Thymus (tissue), 14 donors: ENCODE measurements at places on chromosomes 1 and 21.

DNA sequence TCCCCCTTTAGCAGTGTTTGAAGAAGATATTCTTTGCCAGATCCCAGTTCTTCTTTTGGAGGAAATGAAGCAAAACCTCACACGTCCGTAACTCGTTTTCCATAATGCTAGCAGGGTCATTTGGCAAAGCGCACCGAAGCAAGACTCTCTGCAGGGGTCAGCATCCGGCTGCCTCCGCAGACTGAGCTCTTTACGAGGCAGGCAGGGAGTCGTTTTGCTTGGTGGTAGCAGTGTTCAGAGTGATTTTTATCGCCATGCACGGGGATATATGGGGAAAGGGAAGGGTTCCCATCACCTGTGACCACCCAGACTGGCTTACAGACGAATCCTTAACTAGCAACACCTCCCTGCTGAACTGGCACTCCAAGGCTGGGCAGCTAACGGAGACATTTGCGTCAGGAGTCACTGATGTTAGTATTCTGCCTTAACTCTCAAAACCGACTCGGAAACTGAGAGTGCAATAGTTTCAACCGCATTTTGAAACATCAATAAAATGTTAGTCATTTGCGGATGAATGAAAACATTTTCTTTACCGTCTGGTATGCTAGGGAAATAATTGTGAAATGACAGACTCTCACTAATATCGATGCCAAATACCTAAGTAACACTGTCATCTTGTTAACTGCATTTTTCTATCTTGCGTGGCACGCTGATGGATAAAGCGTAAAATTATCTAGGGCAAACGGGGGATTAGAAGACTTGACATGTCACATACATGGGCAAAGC is 2.2 kb upstream of the NEGR1 start:
- DNase-seq: peak; percentile 50

- no peak for DNase-seq
Measured at GRCh38 chr1:219367496-219367895, 193.8 kb downstream of the LYPLAL1 start.

- DNase-seq: peak; percentile 63
Measured at GRCh38 chr21:42337830-42338728, 12.7 kb downstream of the TFF2 start.

DNA sequence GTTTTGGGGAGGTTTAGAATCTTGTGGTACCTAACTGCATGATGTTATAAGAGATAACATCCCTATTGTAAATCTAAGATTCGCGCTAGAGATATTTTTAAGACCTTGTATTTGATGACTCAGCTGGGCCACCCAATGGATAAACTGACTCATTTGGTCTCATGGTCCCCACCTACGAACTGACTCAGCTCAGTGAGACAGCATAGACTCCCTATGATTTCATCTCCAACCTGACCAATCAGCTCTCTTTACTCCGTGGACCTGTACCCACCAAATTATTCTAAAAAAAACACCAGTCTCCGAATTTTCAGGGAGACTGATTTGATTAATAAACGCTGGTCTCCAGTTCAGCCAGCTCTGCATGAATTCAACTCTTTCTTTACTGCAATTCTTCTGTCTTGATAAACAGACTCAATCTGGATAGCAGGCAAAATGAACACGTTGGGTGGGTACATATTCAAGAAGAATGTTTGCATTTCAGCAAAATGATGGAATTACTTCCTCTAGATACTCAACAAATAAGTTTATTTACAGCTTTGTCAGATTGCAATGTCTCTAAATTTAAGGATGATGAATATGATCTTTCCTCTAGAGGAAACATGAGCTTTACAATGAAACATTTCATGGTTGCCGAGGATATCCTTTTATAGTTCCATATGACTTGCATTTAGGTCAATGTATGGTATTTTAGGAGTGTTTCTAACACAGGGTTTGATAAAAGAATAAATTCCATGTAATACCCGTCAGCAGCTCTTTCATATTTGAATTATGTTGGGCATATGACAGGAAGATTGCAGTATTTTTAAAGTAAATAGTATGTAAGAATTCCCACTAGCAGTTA is 516.6 kb upstream of the RGS18 start:
- no peak for DNase-seq

DNA sequence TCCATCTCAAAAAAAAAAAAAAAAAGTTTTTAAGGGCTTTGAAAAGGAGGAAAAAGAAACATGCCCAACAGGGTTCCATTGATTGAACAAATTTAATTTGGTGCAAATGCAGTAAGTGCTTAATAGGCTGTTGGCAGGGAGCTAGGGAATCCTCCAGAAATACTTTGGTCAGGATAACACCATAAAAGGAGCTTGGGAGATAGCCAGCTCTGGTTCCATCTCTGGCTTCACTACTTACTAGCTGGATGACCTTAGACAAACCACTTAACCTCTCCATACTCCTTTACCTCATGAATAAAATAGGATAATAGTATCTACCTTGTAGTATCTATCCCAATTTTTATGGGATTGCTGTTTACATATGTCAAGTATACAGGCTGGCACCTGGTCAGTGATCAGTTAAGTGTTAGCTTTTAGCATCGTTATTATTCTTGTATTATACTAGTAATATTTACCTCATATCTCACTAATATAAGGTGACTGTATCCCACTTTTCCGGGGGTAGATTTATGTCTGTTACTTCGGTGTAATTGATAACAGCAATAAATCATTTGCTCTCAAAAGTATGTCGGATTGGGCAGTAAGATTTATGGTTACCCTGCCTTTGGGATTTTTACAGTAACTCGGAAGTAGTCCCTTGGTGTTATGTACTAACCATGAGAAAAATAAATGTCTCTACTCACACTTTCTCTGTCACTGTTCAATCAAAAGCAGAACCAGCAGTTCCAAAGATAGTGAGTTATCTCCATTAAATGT is 36.4 kb downstream of the BTG3 start:
- DNase-seq: no peak

DNA sequence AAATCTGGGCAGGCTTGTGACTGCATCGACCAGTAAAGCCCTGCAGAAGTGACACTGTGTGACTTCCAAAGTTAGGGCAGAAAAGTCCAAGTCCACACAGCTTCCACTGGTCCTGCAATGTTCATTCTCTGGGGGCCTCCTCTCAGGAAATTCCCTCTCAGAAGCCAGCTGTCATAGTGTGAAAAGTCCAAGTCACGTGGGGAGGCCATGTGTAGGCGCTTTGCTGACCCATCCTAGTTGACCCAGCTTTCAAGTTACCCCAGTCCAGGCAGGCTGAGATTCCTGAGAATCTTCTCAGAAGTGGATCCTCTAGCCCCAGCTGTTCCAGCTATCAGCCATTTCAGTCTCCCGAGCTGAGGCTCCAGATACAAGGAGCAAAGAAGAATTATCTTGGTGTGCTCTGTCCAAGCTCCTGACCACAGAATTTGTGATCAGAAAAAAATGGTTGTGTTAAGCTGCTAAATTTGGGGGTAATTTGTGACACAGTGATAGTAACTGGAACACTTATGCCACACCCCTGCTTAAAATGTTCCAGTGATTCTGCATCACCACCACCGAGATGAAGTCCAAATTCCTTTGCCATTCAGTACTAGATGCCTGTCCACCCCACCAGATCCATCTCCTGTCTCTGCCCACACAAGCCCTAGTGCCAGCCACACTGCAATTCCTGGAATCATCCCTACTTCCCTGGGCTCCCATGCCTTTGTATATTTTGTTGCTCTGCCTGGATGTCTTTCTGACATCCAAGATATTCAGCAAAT is 2.5 kb upstream of the STUM start:
- no peak for DNase-seq

- no peak for DNase-seq
Measured at GRCh38 chr1:97864615-97865014, 56.2 kb downstream of the DPYD start.

DNA sequence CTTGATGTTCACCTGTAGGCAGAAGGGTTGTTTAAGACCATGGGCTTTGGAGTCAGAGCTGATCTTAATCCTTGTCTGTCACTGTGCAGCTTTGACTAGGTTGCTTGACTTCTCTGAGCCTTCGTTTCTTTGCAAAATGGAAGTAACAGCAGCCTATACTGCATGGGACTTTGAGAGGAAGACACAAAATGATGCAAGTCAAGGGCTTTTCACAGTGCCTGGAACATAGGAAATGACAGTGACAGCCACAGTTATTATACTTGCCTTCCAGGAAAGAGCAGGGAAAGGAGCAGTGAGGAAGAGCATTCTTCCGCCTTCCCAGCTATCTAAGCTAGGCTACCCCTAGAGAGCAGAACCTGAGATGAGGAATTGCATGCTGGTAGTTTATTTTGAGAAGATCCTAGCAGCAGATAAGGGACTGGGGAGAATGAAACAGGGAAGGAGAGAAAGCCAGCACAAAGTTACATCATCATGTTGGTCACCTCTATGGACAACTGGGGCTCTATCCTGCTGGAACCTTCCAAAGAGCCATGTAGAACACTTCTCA is 3.1 kb downstream of the CSF3R start:
- DNase-seq: no peak

- no peak for DNase-seq
Measured at GRCh38 chr1:19689085-19689757, 24.5 kb downstream of the HTR6 start.

DNA sequence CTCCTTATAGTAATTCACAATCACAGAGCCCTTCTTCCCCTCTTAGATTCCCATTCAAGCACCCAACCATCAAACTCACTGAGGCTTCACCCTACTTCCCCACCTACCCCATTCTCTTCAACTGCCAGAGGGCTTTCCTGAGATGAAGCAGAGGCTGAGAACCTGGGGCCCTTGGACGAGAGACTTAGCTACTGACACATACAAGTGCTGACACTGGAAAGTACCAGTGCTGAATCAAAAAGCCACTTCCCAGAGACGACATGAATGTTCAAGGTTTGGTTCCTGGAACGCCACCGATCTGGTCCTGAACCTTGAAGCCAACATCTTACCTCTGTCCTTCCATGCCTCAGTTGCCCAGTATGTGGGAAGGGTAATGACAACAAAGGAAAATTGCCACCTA is 16.6 kb upstream of the RAP1A start:
- no peak for DNase-seq

DNA sequence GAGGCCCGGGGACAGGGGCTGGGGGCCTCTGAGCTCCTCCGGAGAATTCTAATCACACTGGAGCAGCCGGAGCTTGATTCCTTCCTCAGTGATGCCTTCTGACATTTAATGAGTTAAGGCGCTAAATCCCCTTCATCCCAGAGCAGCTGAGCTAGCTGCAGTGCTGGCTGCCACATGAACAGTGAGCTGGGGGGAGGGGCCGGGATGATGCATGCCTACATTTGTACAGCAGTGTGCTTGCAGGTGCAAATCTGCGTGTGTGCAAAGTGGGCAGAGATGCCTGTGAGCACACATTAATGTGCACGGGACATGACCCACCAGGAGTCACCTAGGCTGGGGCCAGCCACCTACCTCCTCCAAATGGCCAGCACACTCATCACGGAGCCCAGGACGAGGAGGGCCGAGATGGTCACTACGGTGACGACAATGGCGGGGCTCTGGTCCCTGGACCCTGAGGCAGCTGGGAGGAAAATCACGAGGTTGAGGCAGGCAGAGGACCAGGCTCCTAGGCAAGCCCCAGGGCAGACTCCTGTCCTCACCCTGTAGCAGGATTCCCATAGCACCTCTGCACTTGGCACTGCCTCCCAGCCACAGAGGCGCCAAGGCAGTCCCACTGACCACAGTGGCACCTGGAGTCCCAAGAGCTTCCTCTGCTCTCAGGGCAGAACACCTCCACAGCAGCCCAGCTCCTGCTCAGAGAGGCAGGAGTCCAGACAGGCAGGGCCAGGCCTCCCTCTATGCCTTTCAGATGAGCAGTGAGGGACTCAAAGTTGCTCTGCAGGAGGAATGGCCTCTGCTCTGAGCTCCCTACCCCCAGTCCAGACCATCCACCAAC is 34.7 kb downstream of the CDCA8 start:
- DNase-seq: no peak

DNA sequence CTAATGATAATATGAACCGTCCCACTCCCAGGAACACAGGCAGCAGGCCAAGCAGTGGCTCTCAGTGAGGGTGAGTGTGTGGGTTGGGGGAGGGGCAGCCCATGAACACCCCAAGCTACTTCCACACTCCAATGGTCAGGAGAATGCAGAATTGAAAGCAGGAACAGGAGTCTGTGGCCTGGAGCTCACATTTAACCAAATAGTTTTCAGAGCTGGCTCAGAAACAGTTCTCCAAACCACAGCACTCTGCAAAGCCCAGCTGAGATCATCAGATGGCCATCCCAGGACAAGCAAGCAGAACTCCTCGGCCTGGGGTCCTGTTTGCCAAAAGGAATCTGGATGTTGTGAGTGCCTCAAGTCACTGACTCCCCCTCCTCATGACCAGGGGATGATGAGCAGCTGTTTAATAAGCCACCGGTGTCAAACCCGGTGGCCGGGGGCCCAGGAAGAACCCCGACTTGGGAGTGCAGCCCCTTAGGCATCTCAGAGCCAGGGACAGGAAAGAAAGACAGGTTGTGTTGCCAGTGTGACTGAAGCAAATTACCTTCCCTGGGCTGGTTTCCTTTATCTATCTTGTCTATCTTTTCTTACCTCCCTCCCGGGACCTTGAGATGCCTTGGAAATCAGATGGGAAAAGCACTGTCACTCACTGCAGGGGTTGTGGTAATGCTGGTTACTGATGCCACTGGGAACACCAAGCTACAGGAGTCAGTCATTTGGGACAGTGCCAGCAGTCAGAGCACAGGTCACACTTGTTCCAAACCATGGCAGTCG is 20.4 kb downstream of the DEGS1 start:
- peak; percentile 26 for DNase-seq

GRCh38 chr1:27274204-27274603 is 39.8 kb downstream of the WDTC1 start:
- no peak for DNase-seq

- DNase-seq: no peak
Measured at GRCh38 chr1:2810281-2810680, 8.8 kb upstream of the TTC34 start.

DNA sequence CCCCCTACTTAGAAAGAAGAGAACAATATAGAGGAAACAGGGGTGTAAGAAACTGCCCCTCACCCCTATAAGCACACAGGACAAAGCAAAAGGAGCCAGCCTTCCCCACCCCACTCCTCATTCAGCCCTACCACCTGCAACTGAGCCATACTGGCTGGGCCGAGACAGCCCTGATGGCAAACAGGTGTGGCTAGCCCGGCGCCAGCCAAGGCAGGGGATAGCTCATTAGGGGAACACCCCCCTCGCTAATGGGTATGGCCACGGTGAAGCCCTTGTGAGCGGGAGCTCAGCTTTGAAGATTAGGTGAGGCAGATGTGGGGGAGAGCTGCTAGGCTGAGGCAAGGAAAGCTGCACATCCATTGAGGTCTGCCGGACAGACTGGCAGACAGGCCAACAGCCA is 65.5 kb downstream of the ERI3 start:
- no peak for DNase-seq
